ENCODE measurements at places on chromosomes 7 and 10.

- no peak for DNase-seq
These were observed 182.4 kb downstream of the TPK1 start for GRCh38 chr7:144653449-144653848.

GRCh38 chr10:4945766-4946717 is 17.2 kb upstream of the AKR1C1 start:
- DNase-seq = no peak

DNA sequence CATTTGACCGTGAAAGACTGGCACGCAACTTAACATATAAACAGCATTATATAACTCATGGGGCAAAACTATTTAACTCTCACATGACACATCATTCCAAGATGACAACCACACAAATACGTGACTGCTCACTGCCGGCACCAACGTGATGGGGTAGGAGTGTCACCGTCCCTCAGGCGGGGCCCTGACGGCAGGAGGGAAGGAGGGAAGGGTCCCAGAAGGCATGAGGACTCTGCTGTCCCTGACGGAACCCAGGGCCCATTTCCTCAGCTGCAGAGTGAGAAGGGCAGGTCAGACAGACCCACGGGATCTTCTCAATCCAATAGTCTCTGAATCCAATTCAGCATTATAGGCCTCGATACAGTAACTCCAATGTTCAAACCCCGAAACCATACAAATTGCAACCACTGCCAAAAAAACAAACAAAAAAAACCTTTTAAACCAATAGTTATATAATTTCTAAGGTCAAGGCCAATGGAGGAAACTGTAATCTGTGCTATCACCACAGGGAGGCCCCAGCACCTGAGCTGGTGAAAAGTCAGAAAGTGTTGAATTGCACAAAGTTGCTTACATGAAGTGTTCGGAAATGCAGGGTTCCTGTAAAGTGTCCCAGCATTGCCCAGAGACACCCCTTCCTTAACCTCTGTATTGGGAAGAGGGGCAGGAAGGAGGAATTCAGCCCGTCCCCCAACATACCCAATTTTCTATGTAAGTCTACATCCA is 137.4 kb downstream of the TNS3 start:
- DNase-seq = no peak

GRCh38 chr10:14074062-14074884 is 256.5 kb downstream of the FRMD4A start:
- DNase-seq = no peak

Data from T-cell (primary cell).